Renal pelvis (tissue), 12 donors: ENCODE measurements at places on chromosomes 13 and 19. TPM values are rescaled to one million over a fixed set of nuclear protein-coding genes. Genes with fewer than 3 reads are reported as not detected.

SELENOV gene
- 12.6 TPM for polyA plus RNA-seq

SGCG gene
- 4.3 TPM for polyA plus RNA-seq

GRCh38 chr19:41746593-41747227 is 8.6 kb upstream of the CEACAM6 start:
- peak; percentile 4 for DNase-seq

DNA sequence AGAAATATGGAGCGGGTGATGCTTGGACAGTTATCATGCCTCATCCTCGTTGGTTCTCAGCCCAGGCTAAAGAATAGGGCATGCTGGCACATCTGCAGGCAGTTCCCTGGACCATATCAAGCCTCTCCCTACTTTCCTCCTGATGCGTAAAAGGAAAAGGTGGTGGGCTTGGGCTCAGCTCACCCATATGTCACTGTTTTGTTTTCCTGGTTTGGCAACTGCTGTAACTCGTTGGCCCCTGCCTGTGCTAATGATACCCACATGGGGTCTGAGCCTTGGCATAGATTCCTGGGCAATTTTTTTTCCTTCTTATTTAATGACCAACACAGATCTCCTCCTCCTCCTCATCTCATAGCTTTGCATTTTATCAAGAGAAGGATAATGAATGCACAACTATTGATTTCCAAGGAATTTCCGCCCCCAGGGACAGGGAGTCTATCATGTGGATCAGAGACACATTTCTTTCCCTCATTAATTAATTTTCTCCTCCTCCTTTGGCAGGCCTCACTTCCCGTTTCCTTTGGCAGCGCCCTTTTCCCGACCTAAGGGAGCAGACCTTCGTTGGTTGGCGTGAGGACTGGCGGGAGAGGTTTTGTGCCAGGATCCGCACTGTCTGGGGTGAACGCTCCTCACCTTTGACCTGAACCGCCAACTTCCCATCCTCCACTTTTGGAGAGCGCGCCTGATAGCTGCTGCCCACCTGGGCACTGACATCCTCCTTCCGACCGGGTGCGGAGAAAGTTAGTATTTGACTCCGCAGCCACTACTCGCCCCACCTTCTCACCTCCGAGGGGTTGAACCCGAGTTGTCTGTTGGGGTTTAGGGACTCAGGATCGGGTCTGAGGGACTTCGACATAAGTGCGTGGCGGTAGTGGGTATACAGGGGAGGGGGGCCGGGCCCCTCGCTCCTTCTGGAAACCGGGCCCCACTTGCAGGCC is 3.4 kb upstream of the POU4F1 start:
- DNase-seq: no peak
